ENCODE measurements at places on chromosomes 7 and 10.

GRCh38 chr7:97310-97841 is 95.0 kb upstream of the FAM20C start:
- DNase-seq: no peak

- DNase-seq: peak; percentile 77
These were observed 951.0 kb downstream of the LRMDA start for GRCh38 chr10:76382381-76382851.

- no peak for DNase-seq
These were observed 255.7 kb upstream of the SORCS1 start for GRCh38 chr10:107420196-107420595.

GRCh38 chr7:27519793-27520469 is 142.8 kb downstream of the HIBADH start:
- no peak for DNase-seq

GRCh38 chr7:32399311-32399710 is 90.9 kb downstream of the LSM5 start:
- DNase-seq: no peak

DNA sequence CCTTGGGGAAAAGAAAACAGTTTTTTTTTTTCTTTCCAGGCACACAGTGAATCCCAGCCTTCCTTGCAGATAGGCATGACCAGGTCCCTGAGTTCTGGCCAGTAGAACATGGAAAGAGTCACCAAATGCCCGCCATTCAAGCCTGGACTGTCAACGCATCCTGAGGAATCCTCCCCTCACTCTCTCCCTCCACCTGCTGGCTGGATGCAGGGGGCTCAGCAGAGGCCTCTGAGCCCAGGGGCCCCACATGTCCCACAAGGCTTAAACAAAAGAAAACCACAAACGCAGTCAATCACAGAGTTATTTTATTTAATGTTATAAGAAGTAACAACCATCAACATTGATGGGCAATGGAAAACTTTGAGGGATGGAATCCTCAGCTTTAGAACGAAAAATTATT is 93.1 kb downstream of the JCAD start:
- DNase-seq: no peak

DNA sequence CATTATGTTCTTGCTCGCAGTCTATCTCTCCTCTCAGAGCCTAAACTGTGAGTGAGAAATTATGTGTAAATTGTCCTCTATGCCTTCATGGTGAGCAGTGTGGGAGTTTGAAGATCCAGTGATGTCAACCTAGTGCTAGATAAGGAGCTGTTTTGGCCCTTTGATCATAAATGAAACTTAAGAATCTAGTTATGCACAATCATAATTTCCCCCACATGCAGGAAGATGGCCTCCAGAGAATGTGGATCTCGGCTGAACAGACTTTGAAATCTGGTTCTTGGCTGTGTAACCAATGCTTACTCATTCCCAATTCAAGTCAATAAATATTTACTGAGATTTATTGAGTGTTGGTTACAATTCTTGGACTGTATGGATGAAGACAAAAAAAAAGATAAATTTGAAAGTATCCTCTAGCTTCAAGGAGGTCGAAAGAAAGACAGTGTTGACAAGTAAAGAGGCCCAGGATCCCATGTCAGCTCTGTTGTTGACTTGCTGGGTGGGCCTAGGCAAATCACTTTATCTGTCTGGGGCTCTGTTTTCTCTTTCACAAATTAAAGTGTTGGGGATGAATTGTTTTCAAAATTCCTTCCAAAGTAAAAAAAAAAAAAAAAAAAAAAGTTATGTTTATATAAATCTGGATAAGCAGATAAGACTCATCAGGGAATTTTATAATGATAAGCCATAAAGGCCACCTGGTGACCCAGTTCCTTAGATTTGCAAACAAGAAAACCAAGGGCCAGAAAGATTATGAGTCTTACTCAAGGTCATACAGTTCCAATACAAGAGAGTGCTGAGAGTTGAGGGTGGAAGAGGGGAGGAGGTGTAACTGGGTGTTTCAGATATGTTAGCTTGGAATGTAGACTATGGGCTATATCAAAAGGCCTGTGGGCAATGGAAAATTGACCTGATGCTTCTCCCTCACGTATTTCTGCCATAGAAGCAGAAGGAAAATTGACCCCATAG is 969.9 kb downstream of the KCNMA1 start:
- no peak for DNase-seq

DNA sequence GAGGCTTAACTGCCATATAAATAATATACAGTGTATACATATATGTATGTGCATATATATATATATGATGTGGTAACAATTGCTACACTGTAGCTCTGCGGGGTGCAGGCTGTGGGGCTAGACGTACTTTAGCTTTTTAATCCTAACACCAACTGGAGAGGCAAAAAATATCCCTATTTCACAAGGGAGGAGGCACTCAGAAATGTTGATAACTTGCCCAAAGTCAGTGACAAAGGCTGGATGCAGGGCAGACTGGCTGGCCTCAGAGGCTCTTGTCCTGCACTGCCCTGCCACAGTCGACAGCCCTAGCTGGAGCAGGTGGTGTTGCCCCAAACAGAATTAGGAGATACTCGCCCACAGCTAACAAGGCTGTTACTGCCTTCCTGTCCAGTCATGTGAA is 1.5 kb upstream of the RELN start:
- DNase-seq: no peak

GRCh38 chr10:89475125-89475524 is 60.3 kb downstream of the SLC16A12 start:
- no peak for DNase-seq

DNA sequence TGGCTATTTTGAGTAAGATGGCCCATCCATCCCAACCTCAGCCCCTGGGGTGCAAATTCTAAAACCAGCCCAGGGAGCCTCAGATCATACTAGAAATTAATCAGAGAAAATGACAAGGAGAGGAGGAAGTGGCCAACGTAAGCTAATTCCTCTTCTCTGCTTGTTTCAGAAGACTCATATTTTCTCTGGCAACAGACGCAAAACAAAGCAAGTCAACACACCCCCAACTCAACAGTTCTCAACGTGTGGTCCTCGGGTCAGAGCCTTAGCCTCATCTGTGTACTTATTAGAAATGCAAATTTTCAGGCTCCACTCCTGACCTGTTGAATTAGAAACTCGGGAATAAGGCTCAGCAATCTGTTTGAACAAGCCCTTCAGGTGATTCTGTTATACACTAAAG is 413.9 kb upstream of the AUTS2 start:
- no peak for DNase-seq

DNA sequence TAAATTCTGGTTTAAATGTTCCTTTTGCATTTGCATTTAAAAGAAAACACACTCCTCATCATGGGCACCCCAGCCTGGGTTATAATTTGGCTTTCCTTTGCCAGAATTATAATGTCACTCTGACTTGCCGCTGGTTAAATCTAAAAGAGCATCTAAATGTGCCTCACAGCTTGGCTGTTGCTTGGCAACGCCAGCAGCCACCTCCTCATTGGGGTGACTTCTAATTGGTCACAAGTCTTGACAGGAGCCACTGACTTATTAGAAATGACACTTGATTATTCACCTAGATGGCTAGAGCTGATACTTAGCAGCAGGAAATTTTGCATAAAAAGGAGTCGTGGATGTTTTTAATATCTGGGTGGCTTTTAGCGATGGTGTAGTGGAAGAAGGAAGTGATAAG is 114.3 kb downstream of the TBXAS1 start:
- no peak for DNase-seq

DNA sequence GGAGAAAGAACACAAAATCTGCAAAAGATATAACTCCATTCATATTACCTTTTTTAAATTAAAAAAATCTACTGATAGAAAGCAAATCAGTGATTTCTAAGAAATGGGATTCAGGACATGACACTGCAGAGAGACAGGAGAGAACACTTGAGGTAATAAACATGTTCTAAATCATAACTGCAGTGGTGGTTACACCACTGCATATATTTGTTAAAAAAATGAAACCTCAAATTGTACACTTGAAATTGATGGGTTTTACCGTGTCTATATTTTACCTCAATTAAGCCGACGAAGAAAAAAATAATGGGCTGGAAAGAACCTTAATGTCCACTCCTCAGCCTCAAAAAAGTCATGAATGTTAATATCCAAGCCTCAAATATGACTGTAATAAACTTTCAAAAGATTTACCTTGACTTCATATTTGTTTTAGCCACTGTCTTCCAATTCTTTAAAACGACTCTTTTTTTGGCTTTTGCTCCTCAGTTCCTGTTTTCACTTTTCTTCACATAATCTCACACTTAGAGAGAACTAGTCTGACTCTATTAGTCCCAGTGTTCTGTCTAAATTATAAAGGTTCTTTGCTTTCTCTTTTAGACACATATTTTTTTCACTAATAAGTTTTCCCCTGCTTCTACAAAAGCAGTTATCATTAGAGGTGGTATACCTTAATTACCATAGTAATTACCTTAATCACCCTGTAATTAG is 502.4 kb downstream of the GRM8 start:
- DNase-seq: no peak

DNA sequence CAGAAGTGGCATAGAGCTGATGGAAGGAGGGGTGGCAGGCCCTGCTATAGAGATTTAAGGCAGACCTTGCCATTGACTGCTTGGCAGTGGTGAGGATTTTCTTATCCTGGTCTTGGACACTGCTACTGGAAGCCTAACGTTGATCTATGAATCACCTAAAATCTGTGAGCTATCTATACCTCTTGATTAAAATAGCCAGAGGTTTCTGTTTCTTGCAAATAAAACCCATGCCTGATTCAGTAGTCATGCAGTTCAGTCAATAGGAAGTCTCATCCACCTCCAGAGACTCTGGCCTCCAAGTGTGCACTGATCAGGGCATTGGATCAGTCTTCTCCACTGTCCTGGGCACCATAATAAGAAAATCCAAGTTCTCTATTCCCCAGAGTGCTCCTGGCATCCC is 286.5 kb downstream of the PTEN start:
- DNase-seq: peak; percentile 48

GRCh38 chr7:133646472-133647315 is 393.8 kb downstream of the EXOC4 start:
- DNase-seq: no peak

- no peak for DNase-seq
These were observed 57.5 kb upstream of the CABCOCO1 start for GRCh38 chr10:61605221-61605620.

- DNase-seq: peak; percentile 4
These were observed 157.3 kb downstream of the TMEM178B start for GRCh38 chr7:141231018-141231792.

- no peak for DNase-seq
These were observed 17.1 kb upstream of the ITGB8 start for GRCh38 chr7:20313626-20314025.

DNA sequence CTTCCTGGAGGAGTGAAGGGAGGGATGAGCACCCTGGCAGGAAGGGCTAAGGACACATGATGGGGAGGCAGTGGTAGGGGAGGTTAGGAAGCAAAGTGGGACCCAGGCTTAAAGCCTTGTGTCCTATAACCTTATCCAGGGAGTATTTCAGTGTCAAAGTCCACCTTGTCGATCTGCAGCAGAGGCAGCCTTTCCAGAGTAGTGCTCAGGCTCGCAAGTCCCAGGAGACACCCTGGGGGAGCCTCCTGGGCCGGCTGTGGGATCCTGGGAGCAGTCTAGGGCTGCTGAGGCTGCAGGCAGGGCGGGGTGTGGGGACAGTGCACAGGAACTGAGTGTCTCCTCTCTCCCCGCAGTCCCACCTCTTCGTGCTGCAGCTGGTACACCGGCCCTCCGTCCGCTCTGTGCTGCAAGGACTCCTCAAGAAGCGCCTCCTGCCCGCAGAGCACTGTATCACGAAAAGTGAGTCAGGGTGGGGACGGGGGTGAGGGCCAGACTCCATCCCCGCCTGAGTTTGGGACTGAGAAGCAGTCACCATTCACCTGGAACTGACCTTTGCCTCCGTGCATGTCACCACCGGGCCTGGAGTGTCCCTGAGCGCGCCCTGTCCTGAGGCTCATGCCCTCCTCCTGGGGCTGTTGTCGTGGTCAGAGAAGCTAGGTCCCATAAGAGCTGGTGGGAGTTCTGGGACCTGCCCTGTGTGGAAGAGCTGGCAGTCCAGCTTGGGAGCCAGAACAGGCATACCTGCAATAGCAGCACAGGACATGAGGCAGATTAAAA is 45.3 kb upstream of the PPIF start:
- no peak for DNase-seq

DNA sequence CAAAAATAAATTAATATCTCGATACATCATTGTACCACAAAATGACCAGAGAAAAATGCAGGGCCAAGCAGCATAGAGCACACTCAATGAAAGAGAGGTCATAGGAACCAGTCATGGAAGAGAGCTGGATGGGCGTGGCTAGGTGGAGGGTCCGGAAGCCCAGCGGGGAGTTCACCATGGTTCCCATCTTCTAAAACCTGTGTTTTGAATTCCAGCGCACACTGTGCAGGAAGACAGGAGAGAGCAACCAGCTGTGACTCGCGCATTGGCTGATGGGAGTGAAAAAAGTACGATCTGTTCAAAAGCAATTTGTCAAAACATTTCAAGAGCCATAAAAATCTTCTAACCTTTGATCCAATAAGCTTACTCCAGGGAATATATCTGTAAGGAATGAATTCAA is 125.2 kb upstream of the NANOS1 start:
- no peak for DNase-seq

- DNase-seq: no peak
These were observed 125.2 kb downstream of the SLC25A13 start for GRCh38 chr7:96196676-96197075.

DNA sequence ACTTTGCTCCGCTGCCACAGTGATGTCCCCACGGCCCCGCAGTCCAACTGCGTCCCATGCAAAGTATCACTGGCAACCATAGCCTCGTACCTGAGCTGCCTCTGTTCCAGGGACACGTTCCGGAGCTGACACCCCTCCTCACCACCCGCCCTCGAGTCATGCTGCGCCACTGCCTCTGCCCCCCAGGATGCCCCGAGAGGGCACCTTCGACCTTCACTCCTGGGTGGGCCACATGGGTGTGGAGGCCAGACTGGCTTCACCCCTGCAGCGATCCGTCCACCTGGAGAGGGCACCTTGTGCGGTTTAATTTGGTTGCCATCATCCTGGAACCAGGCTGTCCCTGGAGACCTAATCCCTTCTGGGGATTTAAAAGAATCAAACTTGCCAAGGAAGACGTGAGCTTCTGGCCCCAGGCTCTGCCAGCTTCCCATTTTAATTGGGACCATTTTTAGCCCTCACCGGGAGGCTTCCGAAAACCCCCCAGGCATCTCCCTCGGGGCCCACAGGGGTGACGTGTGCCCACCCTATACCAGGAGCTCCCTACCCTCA is 19.2 kb upstream of the TNRC18 start:
- no peak for DNase-seq

DNA sequence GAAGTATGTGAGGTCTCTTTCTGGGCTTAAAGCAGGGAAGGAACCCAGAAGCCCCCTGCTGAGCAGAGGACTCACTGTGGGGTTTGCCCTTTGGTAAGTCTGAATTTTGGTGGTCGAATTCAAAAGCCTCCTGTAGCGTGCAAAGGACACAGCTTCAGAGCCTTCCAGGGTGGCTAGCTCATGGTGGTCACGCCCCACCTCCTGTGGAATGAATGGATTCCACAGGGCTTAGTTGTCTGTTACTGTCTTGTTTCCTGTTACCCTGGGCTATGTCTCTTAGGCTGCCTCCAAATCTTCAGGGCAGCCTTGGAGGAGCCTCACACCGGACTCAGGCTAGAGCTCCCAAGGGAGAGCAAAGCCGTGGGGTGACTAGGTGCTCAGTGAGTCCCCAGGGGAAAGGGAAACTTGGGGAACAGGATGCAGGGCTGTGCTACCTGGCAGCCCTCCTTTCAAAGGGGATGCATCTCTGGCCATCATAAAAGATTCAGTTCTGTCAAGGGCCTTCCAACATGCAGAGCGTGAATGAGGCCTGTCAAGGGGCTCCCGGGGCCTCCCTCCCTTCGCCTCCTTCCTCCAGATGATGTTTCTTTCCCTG is 211.7 kb downstream of the CCSER2 start:
- DNase-seq: peak; percentile 93

- no peak for DNase-seq
These were observed 29.2 kb upstream of the KLF6 start for GRCh38 chr10:3813986-3814837.

GRCh38 chr7:78225534-78225933 is 427.0 kb downstream of the PHTF2 start:
- DNase-seq: peak; percentile 34

All from cardiac fibroblast (primary cell).